ENCODE measurements at places on chromosomes 1 and 21.

DNA sequence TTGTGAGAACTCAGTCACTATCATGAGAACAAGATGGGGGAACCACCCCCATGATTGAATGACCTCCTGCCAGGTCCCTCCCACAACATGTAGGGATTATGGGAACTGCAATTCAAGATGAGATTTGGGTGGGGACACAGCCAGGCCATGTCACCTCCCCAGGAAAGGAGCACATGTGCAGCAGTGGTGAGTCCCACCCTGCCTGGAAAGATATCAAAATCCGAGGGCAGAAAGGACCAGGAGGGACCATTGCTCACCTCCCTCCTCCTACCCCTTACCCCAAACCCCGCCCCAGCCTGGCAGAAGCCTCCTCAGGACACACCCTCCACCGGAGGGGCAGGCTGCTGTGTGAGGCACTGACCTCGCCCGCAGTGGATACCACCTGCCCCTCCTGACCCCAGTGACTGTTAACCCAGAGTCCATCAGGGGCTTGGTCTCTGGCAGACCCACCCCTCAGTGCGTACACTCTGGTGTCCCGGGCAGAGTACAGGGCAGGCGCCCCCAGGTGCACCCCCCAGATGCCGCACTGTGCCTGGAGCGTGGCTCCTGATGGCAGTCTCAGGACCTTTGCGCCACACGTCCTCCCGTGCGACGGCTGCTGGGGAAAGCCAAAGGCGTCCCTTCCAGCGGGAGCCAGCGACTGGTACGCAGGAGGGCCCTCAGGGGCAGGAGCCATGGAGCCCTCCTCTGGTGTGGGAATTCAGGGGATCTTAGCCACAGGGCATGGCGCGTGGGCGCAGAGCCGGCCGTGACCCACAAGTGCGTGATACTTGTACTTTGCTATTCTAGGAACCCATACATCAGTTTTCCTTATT is 20.9 kb downstream of the PDXK start:
- DNase-seq = no peak

DNA sequence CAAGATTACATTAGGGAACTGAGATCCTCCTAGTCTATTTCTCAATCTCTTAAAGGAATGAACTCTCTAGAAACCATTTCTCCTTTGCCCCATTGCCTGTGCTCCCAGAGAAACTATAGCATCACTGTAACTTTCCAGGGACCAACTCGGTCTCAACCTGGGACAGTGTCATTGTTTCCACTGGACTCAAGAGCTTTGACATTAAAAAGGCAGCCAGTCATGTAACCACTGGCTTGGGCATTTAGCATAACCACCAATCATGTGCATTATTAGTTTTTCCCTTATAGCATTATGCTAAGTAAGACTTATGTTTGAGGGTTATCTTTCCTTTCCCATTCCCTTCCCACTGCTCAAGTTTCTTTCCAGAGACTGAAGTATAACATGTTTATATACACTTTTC is 18.2 kb downstream of the TEX38 start:
- no peak for DNase-seq

GRCh38 chr1:42075179-42075578 is 78.0 kb upstream of the GUCA2B start:
- no peak for DNase-seq

- DNase-seq = no peak
Measured at GRCh38 chr1:22915231-22915630, 57.4 kb downstream of the LACTBL1 start.

DNA sequence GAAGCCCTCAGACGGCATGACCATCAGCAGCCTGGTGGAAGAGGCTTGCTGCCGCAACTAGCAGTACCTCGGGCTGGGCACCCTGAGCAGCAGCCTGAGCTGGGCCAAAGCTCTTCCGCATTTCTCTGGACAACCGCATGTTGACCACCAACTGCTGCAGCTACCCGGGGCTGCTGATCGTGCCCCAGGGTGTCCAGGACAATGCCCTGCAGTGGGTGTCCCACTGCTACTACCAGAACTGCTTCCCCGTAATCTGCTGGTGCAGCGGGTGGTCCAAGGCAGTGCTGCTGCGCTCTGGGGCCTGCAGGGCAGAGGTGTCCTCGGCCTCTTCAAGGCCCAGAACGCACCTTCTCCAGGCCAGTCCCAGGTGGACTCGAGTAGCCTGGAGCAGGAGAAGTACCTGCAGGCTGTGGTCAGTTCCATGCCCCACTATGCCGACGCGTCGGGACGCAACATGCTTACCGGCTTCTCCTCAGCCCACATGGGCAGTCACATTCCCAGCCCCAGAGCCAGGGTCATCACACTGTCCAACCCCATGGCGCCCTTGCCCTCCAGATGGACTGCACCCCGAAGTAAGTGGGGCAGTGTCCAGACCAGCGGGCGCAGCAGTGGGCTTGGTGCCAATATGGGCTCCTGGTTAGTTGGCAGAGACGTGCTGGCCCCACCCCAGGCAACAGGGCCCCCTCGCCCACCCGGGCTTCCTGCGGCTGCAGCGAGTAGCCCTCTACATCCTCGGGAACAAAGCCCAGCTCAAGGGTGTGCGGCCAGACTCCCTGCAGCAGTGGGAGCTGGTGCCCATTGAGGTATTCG is 19.5 kb upstream of the NPPB start:
- DNase-seq = no peak

DNA sequence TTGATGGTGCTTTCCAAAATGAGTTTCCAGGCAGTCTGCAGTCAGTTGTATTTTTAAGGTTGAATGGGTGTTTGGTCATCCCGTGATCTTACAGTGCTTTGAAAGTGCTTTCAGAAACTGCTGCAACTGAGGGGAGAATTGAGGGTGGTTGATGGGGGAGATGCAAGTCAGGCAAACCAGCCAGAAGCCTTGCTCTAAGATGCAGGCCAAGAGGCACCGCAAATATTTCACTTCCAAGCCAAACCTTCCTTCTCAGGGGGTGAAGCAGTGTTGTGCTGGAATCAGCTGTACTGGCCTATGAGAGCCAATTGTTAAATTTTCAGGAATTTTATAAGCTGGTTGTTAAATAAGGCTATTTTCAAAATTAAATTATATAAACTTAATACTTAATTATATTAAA is 151.6 kb downstream of the KCNJ6 start:
- no peak for DNase-seq

- peak; percentile 50 for DNase-seq
Measured at GRCh38 chr1:116268211-116268610, 104.8 kb upstream of the ATP1A1 start.

- no peak for DNase-seq
Measured at GRCh38 chr1:222728746-222729145, 8.3 kb upstream of the FAM177B start.

DNA sequence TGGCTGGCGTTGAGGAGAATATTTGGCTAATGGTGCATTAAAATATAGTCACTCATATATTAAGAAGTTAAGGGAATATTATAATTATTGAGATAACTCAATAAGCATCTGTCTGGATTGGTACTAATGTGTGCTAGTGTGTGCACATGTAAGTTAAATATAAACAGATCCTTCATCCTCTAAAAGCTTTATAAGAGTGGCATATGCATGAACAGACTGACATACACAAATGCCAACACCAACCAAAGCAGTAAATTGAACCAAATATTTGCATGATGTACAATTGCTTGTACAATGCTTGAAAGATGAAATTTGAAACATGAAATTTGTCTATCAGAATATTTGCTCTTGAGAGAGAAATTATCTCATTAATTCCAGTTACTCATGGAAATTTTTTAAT is 344.9 kb downstream of the ADGRL2 start:
- no peak for DNase-seq

DNA sequence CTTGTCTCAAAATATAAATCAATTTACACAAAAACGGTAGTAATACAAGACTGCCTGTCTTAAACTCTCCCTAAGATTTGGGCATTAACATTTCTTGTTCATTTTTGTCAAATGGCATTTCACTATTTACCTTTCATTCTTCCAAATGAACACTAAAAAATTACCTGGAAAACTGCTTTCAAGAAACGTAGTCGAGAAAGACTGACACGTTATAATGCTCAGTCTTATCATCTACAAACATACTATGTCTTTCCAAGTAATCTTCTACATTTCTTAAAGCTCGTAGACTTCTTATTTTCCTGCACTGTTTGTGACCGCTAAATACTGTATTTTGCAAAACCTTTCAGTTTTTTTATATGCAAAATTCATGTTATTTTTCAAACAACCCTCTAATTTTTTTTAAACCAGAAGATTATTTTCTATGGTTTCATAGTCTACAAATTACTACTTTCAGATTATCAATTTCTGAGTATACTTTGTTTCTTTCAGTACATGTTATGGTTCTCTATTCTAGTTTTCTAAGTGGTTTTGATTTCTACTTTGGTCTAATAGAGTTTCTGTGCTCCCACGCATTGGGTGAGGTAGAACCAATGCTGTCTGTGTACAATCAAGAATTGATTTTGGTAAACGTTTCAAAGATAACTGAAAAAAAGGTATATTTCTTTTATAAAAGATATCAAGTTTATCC is 336.4 kb downstream of the SMYD3 start:
- no peak for DNase-seq

DNA sequence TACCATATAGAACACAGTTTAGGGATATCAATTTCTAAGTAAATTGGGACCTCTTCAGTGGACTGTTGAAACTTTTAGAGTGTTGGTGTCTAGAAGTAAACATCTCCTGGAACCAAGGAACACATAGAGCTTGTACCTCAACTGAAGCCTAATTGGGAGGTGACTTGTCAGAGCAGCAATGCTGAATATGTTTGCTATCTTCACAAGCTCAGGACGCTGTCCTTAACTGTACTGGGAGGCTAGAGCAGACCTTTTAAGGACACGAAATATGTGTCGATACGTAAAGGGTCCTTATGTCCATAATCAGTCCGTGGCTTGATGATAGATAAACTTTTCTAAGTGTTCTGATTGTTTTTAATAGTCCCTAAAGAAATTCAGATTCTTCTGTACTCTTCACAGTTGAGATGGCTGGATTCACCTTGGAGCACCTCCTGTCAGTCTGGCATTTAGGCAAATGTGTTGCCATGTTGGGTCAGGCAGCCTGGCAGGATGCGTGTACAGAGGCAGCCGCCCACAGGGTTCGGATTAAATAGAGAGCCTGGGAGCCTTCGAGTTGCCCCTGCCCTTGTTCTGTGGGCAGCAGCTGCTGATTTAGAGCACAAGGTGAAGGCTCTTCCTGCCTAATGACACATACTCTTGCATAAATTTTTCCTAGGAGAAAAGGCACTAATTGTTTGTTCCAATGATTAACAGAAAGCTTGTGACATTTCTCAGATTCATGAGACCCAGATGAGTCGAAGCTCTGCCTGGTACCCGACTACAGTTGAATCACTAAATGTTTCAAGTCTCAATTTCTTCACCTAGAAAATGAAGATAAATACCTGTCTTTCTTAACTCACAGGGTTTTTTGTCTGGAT is 3.6 kb downstream of the ACTN2 start:
- no peak for DNase-seq

All from CD4-positive, alpha-beta T cell treated with Interleukin-6 for 4 hours (primary cell).